Airway epithelial cell (primary cell): ENCODE measurements at places on chromosomes 13 and 19. TPM values are rescaled to one million over a fixed set of nuclear protein-coding genes. Genes with fewer than 3 reads are reported as not detected.

The ETV2 gene
- 0.35 and 0.51 TPM in 2 replicates for total RNA-seq

The PSG7 gene
- total RNA-seq: not detected in 2 replicates

The ICAM5 gene
- total RNA-seq: 3.6 and 4.9 TPM in 2 replicates

The MCEMP1 gene
- total RNA-seq: not detected in 2 replicates

The THSD8 gene
- not detected in 2 replicates for total RNA-seq

The LRG1 gene
- 0.09 and 0.56 TPM in 2 replicates for total RNA-seq

The DNAJC15 gene
- 15.3 and 17.6 TPM in 2 replicates for total RNA-seq

The NUFIP1 gene
- 4.1 and 5.9 TPM in 2 replicates for total RNA-seq

The CBLC gene
- 86.0 and 97.3 TPM in 2 replicates for total RNA-seq

The ZNF682 gene
- 1.3 and 9.0 TPM in 2 replicates for total RNA-seq

The ACTL9 gene
- not detected in 2 replicates for total RNA-seq

The CLC gene
- total RNA-seq: not detected in 2 replicates

The ZNF296 gene
- total RNA-seq: 0.98 and 4.7 TPM in 2 replicates

The FCGBP gene
- 0.23 and 0.49 TPM in 2 replicates for total RNA-seq

The ZNF225 gene
- 1.1 and 1.7 TPM in 2 replicates for total RNA-seq

The ATP4B gene
- total RNA-seq: not detected in 2 replicates

The MAST1 gene
- total RNA-seq: 0.23 and 0.42 TPM in 2 replicates

The IZUMO4 gene
- 4.3 and 4.4 TPM in 2 replicates for total RNA-seq

The CCDC8 gene
- 30.8 and 39.1 TPM in 2 replicates for total RNA-seq

The FXYD1 gene
- not detected in 2 replicates for total RNA-seq

The CGB8 gene
- total RNA-seq: 0.37 TPM in 1 of 2 replicates, not detected in the other

The PGPEP1 gene
- 1.3 and 3.0 TPM in 2 replicates for total RNA-seq
